CD4-positive, alpha-beta T cell treated with Interleukin-17A for 1 hour (primary cell): ENCODE measurements at places on chromosomes 11 and 22.

DNA sequence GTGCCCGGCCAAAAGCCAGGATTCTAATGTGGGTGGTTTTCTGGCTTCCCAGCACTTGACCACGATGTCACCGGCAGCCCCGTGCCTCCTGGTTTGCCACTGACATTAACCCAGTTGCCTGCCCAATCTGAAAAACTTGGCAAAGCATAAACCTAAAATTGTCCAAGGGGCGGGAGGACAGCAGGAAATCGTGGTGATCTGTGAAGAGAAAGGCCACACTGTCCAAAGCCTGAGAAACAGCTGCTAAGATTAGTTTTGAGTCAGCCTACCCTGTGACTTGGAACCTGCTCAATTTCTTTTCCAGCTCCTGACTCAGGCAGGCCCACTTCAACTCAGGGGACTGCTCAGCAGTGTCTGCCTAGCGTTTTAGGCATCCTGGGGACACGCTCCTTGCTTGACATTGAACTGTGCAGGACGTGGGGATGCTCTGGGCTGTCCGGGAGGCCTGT, 8.2 kb upstream of the F2 start:
- DNase-seq, result no peak

DNA sequence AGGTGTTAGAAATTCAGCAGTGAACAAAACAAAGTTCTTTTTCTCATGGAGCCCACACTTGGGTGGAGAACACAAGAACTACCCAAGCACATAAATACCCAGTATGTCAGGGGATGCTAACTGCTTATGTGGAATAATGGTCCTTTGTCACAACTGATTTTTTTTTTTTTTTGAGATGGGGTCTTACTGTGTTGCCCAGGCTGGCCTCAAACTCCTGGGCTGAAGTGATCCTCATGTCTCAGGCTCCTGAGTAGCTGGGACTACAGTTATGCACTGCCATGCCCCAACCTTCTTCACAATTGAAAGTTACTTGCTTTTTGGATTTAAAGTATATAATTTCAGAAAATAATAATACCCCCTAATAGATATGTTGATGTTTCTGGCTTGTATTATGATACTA, 122.6 kb upstream of the RASSF10 start:
- no peak for DNase-seq

- DNase-seq, result peak; percentile 89
Measured at GRCh38 chr11:104705490-104706190, 192.6 kb downstream of the CASP12 start.

GRCh38 chr11:70587075-70587389, 188.7 kb downstream of the CTTN start:
- DNase-seq, result no peak

DNA sequence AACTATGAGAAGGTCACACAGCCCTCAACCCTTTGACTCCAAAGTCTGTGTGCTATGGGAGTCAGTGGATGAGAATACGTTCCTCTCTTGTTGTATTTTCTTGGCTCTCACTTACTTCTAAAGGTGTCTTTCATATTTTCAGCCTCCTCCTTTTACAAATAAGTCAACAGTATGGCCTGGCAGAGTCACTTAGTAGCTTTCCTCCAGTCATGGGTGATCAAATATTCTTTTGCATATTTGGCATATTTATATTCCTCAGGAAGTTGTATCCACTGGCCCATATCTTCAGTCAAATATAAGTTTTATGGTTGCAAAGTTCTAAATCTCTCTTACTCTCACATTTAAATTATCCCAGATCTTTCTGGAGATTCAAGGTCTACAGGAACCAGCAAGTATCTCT, 327.5 kb downstream of the ETS1 start:
- DNase-seq, result no peak

DNA sequence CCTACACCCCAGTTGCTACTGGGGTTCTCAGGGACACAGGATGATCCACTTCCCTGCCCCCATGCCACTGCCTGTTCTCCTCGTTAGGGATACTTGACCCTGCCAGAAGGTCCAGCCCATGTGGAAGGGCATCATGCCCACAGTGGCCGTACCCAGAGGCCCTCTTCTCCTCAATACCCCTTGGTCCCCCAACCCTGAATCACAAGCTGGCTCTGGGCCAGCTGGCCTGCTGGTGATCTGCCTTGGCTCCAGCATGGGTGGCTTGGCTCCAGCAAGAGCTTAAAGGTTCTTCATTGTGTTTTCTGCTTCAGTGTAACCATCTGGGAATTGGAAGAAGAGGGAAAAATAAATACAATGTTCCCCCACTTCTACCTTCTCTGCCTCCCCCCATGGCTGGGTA, 11.1 kb upstream of the TPBGL start:
- no peak for DNase-seq

- no peak for DNase-seq
Measured at GRCh38 chr11:61035526-61035835, 64.0 kb downstream of the CD6 start.

GRCh38 chr11:80849253-80849652, 1408.4 kb upstream of the TENM4 start:
- no peak for DNase-seq

- DNase-seq, result no peak
Measured at GRCh38 chr11:128548649-128549255, 38.6 kb downstream of the ETS1 start.

DNA sequence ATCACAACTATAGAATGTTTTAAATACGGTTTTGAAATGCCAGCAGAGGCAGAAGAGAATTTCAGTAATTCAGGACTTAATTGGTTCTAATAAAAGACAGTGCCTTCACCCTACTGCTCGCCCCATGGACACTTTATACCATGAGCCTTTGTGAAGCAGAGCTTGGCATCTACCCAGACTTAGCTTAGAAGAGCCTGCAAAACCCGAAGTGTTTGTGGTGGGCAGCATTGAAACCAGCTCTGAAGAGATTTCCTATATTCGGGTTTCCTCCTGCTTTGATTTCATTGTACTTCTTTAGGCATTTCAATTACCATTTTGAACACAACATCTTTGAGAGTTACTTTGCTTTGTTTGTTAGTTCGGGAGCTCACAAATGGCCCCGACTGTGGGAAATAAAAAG, 185.1 kb upstream of the MTNR1B start:
- no peak for DNase-seq

GRCh38 chr11:72446929-72447769, 12.8 kb upstream of the CLPB start:
- peak; percentile 66 for DNase-seq

DNA sequence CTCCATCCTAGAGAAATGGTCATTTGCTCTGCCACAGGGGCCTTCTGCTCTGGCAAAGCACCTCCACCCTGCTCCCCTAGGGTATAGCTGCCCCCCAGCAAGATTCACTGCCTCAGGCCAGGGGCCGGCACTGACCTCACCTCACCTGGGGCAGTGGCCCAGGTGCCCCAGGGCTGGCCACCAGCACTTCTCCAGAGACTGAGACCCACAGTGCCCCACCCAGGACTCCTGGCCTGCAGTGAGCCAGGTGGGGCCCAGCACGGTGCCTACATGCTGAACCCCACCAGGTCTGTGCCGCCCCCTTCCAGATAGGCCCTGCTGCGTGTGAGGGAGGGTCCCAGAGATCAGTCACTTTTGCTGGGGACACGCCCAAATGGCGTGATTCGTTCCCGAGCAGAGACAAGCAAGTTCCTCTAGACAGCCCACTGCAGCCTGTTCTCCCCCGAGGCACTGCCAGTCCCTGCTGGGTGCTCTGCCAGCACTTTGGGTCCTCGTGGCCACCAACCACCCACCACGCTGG, 10.8 kb downstream of the GNB1L start:
- DNase-seq, result no peak

DNA sequence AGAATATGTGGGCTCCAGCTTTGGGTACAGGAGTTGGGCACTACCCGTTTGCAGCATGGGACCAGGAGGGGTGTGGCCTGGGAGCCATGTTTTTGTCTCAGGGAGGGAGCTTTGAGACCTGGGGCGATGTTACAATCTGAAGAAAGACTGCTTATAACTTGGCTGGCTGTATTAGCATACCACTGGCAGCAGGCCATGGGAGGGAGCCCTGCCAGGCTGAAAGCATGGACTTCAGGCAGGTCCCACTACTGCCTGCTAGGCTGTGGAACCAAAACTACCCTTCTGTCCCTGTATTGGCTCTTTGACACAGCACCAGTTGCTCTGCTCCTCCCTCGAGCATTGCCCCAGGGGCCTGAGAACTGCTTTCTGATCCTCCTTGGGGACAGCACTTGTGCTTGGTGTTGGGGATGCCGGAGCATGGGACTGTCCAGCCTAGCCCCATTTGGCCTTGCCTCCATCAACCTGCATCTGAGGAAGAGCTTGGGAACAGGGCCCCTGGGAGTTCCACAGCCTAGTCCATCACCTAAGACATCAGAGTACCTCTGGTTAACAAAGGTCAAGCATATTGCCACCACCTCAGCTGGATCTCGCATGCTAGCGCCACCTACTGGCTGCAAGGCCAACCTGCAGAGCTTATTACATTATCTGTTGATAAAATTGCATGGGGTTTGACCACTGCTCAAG, 217.4 kb downstream of the SBF2 start:
- DNase-seq, result peak; percentile 22

- no peak for DNase-seq
Measured at GRCh38 chr22:24418786-24419474, 8.5 kb upstream of the ADORA2A start.

DNA sequence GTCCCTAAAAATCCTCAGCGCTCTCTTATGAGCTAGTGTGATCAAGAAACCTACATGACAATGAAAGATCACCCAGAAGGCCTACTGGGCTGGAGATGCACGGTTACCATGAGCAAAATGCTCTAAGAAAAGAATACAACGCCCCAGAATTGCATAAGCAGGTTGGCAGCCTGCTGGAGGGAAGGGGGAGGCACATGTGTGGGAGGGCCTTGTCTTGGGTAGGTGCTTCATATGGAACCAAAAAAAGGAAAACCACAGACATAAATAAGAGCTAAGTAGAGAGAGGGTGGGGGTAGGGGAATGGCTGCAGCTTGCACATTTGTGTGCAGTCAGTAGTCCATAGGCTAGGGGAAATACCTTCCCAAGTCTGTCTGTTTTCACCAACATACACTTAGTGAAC, 2.8 kb downstream of the SIAE start:
- DNase-seq, result peak; percentile 57

DNA sequence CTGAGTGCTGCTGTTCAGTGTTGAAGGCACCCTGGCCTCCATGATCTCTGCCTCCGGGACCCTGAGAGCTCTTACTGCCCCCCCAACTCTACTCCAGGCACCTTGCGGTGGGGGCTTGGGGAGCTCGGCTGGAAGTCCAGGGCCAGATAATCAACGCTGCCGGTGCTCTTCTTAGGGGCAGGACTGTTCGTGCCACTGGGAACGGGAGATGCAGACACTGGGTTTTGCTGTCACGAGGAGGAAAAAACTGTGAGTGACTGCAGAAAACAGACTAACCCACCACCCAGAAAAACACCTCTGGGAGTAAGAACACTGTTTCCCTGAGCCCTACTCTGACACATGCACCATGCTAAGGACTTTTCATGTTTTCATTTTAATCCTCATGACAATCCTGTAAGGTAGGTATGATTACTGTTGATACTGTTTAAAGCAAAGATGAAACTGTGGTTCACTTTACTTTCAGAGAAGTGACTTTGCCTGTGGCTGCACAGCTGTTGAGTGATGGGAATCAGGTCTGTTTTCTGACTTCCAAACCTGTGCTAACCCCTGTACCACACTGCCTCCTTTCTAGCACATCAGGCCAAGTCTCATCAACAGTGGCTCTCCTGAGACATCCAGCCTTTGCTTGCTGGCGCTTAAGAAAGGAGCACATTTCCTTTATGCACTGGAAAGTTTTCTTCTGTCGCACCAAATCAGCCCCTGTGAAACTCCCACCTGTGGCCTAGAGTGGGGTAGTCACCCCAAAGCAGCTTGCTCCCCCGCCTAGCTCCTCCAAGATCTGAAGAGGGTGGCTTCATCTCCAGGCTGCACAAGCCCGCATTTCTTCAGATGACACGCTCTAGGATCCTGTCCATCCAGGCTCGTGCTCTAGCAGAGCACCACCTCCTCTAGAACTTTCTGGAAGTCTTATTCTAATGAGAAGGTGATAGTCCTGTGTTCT, 31.8 kb downstream of the USP35 start:
- no peak for DNase-seq

DNA sequence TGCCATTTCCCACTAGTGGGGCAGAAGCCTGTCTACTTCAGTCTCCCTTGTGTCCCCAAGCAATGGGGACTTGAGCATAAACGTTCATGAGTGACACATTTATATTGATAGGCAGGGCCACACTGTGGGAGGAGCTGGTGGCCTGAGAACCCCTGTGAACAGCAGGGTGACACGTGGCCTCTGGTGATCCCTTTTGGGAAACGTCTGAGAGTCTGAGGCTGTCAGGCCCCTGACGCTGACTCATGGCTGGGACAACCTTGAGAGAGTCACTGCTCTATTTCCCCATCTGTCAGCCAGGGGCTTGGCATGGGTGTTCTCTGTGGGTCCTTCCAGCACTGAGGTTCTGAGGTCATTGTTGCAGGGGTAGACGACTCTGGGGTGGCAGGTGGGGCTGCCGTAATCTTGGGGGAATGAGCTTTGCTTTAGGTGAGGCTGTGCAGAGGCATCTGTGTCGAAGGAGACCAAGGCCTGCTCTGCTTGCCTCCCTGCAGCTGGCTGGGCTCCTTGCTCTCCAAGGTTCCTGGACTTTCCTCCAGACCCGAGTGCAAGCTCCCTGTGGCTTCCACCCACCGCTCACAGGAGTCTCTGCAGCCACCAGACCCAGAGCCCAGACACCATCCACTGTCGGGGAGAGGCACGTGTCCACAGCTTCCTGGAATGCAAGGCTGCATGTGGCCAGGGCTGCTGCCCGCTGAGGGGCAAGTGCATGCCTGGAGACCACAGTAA, 54.7 kb downstream of the SMIM38 start:
- DNase-seq, result no peak

DNA sequence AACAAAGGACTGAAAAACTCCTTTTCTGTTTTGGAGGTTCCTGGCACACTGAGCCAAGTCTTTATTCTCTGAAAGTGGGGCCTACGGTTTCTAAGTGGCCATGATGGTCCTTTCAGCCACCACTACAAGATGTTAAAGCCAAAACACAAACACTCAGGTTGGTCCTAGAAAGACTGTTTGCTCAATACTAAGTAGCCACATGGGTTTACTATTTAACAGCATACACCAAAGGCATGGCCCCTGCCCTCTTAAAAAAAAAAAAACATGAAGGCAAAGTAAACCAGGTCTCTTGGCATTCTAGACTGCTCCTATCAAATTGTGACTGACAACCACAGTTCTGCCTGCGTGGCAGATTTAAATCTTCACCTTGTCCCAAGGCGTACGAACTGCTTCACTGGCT, 123.6 kb upstream of the BID start:
- no peak for DNase-seq

DNA sequence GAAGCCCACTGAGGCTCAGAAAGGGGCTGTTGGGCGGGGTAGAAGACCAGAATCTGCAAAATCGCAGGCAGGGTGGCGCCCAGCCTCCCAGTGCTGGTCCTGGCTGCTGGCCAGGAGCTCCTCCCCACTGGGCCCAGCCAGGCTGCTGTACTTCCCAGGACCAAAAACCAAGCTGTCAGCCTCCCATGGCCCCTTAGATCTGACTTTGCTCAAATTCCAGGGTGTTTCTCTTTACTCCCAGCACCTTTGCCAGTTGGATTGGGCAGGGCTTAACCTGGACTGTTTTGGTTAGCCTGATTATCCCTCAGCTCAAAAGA, 44.2 kb upstream of the WEE1 start:
- DNase-seq, result no peak
